Ascending aorta (tissue), 2 donors: ENCODE measurements at places on chromosomes 2 and 18.

GRCh38 chr2:237392186-237392585 is 21.8 kb downstream of the COL6A3 start:
- no peak for DNase-seq

- DNase-seq: no peak
These were observed 347.5 kb downstream of the CELF4 start for GRCh38 chr18:37218022-37218590.

GRCh38 chr2:98874186-98874689 is 61.8 kb downstream of the CRACDL start:
- DNase-seq: no peak

DNA sequence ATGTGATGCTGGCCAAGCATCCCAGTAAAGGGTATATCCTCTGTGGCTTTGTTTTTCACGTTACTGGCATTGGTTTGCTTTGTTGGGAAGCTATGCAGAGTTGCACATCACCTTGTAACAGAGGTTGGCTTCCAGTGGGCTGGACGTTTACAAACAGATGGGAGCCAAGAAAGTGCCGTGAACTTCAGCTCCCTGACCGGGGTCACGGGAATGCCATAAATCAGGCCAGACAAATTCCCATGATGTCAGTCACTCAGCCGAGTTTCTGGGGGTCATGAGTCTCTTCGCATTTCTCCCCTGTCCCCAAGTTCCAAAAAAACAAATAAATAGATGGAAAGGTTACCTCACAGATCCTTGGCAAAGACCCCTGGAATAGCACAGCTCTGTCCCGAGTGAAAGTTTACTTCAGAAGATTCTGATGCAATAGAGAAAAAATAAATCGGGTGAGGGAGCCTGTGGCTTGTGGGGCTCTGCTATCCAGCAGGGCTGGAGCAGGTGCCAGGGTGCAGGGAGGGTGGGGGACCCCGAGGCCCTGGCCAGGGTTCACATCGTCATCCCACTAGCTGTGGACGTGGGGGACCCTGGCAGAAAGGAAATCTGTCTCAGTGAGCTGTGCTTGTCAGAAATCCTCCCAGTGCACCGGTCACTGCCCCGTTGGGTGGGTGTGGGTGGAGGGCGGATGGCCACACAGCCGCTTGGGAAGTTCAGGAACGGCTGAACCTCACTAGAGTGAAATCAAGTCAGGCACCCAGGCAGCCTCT is 27.8 kb downstream of the TWIST2 start:
- DNase-seq: peak; percentile 64

GRCh38 chr2:25524507-25524906 is 148.9 kb downstream of the DTNB start:
- no peak for DNase-seq

- DNase-seq: no peak
These were observed 28.6 kb upstream of the POU3F3 start for GRCh38 chr2:104825124-104825865.

GRCh38 chr2:14717131-14717530 is 84.6 kb downstream of the LRATD1 start:
- no peak for DNase-seq

GRCh38 chr18:61655630-61656029 is 237.2 kb downstream of the RNF152 start:
- no peak for DNase-seq

- no peak for DNase-seq
These were observed 58.9 kb downstream of the ROCK2 start for GRCh38 chr2:11285499-11285898.

- DNase-seq: no peak
These were observed 45.4 kb downstream of the LCT start for GRCh38 chr2:135791418-135792190.

- no peak for DNase-seq
These were observed 438.4 kb upstream of the SPRED2 start for GRCh38 chr2:65870826-65871225.

DNA sequence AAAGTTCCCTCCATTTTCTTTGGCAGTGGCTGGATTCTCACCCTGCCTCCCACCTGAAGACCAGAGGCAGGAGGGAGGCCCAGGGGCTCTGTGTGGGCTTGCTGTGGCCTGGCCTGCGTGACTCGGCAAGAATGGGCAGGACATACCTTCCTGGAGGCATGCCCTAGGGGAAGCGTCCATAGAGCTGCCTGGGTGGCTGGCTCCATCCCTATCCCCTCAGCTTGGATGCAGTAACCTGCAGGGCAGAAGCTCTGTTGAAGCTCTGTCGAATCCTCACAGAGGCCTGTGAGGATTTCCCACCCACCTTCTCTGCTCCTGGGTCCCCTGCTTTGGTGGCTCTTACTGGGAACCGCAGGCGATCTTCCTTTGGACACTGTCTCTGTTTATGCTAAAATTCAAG is 1.3 kb upstream of the PRSS56 start:
- no peak for DNase-seq

- DNase-seq: no peak
These were observed 355.3 kb downstream of the INSIG2 start for GRCh38 chr2:118443596-118443995.

DNA sequence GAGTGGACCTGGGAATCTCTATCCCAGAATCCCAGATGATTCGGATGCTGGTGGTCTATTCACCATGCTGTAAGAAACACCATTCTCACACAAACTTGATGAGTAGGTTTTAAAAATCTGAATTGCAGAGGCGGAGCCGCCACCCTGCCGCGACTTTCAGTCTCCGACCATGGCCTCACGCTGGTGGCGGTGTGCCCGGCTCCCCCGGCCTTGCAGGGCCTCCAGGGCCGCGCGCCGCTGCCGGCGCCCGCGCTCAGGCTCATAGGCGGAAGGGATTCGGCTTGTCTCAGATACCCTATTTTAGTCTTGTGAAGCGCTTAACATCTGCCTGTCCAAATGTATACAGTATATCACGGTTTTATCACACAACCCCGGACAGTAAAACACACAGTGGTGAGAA is 2.6 kb upstream of the PPM1B start:
- no peak for DNase-seq

DNA sequence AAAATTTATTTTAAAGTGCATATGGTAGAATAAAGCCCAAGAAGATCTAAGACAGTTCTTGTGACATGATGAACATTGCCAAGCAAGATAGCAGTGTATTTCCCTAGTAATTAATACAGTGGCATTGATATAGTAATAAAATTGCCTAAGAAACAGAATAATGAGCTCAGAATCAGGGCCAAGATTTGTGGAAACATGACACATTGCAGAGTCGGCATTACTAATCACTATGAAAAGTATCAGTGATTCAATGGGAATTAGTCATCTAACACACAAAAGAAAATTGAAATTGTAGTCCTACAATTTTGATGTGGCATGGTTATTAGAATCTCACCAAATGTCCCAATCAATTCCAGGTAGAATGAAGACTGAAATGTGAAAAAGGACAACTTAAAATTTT is 243.0 kb upstream of the CYRIA start:
- DNase-seq: no peak

- DNase-seq: no peak
These were observed 65.8 kb upstream of the SALL3 start for GRCh38 chr18:78913830-78914231.

DNA sequence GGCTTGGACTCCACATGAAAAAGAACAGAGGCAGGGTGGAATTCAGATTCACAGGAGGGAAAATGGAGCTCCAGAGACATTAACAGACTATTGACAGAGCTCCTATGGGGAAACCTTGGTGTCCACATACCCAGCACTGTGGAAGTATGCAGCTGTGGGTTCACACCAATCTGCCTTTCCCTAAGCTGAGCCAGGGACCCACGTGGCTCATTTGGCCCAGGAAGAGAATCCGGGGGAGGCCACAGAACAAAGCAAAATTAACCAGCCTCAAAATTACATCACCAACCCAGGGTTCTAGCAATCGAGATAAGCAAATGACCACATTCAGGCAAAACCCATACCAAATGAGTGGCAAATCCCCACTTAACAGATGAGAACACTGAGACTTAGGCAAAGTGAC is 105.8 kb upstream of the TWIST2 start:
- no peak for DNase-seq

DNA sequence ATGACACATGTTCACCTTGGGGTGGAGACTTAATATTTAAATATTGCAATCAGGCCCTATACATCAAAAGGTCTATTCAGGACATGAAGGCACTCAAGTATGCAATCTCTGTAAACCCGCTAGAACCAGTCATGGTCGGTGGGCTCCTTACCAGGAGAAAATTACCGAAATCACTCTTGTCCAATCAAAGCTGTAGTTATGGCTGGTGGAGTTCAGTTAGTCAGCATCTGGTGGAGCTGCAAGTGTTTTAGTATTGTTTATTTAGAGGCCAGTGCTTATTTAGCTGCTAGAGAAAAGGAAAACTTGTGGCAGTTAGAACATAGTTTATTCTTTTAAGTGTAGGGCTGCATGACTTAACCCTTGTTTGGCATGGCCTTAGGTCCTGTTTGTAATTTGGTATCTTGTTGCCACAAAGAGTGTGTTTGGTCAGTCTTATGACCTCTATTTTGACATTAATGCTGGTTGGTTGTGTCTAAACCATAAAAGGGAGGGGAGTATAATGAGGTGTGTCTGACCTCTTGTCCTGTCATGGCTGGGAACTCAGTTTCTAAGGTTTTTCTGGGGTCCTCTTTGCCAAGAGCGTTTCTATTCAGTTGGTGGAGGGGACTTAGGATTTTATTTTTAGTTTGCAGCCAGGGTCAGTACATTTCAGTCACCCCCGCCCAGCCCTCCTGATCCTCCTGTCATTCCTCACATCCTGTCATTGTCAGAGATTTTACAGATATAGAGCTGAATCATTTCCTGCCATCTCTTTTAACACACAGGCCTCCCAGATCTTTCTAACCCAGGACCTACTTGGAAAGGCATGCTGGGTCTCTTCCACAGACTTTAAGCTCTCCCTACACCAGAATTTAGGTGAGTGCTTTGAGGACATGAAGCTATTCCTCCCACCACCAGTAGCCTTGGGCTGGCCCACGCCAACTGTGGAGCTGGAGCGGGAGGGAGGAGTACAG is 108.1 kb downstream of the XRCC5 start:
- no peak for DNase-seq

- no peak for DNase-seq
These were observed 53.6 kb upstream of the HNMT start for GRCh38 chr2:137910641-137911040.

GRCh38 chr2:43131890-43132682 is 94.3 kb downstream of the ZFP36L2 start:
- no peak for DNase-seq

DNA sequence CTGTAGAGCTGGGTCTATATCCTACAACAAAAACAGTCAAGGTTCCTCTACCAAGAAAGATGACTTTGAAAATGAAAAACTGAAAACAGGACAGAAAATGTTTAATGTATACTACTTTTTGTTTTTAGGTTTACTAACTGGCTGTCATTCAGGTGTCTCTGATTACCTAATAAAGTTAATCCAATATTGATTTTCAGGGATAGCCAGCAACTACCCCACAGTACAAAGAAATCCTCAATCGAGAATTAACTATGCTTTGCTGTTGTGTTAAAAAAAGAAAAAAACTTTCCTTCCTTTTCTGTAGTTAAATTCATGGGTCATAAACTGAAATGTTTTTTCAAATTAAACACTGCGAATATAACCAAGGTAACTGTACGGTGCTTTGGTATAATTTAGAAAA is 45.8 kb downstream of the TTR start:
- DNase-seq: no peak

DNA sequence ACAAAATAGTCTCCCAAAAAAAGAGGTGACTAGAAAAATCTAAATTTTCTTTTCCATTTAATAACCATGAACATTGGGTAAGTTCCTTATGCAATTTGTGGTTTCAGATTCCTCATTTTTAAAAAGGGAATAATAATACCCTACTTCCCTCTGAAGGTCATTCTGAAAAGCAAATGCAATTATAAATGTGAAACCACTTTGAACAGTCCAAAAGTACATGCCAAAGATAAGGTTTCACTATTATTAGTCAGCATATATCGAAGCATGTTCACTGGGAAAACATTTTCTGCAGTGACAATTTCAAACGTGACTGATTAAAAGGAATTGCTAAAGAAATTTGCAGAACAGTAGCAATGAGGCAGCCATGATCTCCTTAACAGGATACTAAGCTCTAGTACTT is 100.1 kb upstream of the RNF152 start:
- no peak for DNase-seq

- DNase-seq: no peak
These were observed 131.6 kb downstream of the CABLES1 start for GRCh38 chr18:23266717-23267446.

DNA sequence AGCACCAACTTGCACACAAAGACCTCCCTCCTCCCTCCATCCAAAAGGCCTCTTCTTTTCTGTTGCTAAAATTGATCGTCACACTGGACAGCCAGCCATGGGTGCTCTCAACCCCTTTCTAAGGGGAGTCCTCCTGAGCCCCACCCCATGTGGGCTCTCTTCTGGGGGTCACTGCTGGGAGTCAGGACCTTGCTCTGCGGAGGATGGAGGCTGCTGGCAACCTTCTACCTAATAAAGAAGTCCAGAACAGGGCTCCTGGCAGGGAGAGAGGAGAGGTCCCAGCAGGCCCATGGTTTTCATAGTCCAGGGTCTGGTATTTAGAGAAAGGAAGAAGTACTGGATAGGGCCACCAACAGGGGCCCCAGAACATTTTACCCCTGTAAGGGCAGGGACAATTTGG is 67.6 kb upstream of the OTOS start:
- DNase-seq: no peak

GRCh38 chr18:46630160-46630559 is 26.9 kb downstream of the LOXHD1 start:
- DNase-seq: no peak

DNA sequence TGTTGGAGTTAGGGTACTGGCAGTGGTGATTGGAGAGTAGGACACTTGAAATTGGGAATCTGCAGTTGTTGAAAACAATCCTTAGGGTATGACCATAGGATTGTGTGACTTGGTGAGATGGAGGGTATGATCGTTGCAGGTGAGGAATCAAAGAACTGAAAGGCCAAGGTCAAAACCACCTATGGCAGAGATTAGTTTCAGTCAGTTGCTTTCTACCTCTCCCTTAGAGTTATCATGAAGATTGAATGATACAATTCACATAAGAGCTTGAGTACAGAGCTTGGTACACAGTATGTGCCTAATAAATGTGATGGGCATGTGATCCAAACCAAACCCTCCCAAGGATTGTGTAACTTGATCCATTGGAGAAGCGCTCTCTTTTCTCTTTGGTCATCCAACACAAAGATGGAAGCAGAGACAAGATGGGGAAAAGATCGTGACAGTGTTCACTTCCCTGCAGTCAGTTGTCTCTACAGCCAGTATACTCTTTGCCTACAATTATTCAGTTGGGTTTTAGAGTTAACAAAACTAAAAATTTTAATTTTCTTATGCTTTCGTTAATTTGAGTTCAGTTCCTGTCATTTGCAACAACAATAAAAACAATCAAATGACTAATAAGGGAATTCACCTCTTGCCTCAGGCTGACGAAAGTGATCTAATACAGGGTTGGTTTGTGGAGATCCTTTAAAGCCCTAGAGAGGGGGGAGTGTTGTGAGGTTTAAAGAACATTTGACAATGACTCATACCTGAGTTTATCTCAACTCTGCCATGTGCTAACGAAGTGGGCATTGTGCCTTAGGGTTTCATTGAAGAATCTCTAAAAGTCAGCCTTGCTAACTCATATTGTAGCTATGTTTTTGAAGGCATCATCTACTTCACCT is 14.8 kb upstream of the SMAD2 start:
- DNase-seq: no peak

- no peak for DNase-seq
These were observed 73.7 kb upstream of the PIK3C3 start for GRCh38 chr18:41881285-41881684.

GRCh38 chr2:38038682-38039081 is 37.3 kb downstream of the CYP1B1 start:
- DNase-seq: no peak

GRCh38 chr2:213224366-213224765 is 59.9 kb upstream of the SPAG16 start:
- no peak for DNase-seq
